ENCODE measurements at places on chromosomes 1 and 21. TPM values are rescaled to one million over a fixed set of nuclear protein-coding genes. Genes with fewer than 3 reads are reported as not detected.

GRCh38 chr1:220876511-220877376, 2.5 kb upstream of the HLX start:
- DNase-seq: no peak

- no peak for DNase-seq
Observed at GRCh38 chr21:43317959-43318358, 109.0 kb downstream of the SIK1 start.

DNA sequence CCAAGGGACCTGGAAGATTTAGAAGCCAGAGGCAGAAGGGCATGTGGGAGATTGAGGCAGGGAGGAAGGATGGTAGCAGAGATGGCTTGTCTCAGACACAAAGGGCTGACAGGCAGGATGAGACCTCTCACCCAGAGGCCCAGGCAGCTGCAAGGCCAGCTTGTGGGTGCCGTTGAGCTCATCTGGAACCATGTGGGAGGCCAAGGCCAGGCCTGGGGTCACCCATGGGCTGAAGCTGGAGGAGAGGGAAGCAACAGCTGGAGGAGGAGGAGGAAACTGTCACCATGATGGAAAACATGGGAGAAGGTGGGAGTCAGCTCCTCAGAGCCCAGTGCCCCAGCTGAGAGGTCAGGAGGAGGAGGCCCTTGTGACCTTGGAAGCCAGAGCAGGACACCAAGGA, 6.4 kb downstream of the CRABP2 start:
- DNase-seq: no peak

DNA sequence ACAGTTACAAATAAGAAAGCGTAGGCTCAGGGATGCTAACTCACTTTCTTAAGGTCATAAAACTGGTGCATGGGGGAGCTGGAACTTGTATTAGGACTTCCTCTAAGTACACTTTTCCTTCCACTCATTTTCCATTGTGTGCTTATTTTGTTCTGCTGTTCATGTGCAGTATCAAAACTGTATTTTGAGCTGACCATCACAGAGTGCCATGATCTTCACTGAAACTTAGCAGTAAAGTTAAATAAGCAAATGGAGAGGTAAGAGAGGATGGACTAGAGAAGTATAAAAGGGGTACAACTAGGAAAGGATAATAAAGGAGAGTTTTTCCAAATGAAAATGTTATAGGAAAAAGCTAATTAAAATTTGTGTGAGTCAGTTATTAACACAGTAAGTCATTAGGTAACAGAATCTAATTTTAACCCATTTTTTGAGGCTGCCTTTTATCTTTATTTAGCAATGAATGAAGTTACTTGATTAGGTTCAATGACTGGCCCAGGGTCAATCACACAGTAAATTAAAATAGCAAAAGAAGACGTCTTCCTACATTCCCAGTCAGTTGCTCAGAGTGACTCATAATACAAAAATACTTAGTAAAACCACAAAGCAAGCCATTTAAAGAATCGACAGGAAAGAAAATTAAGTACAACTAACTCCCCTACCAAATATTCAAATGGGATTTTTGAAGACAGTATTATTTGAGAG, 165.8 kb upstream of the C1orf105 start:
- DNase-seq: no peak

GRCh38 chr1:14970115-14970798, 183.3 kb upstream of the TMEM51 start:
- DNase-seq: peak; percentile 80

DNA sequence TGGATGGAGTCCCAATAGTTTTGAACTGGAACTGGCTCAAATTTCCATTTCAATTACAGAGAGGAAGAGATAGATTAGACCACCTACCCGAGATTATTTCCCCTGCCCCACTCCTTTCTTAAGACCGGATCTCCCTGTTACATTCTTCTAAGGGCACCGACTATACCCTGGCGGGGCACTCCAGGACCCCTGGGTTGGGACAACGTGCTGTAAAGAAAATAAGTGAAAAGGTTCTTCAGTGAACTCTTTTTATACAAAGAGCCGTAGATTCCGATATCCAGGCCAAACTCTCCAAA, 6.7 kb downstream of the NR5A2 start:
- no peak for DNase-seq

DNA sequence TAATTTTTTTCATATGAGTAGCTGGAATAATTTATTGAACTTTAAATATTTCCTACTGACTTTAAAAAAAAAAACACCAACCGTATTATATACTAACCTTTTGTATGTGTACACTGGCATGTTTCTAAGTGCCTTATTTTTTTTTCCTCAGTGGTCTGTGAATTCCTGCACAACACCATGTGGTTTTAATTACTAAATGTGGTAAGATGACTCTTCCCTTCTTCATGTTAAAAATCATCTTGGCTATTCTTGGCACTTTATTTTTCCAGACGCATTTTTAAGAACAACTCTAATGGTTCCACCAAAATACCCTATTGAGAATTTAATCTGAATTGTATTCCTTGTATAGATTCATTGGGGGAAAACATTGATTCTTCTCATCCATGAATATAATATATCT, 28.4 kb downstream of the PPP2R5A start:
- DNase-seq: no peak

DNA sequence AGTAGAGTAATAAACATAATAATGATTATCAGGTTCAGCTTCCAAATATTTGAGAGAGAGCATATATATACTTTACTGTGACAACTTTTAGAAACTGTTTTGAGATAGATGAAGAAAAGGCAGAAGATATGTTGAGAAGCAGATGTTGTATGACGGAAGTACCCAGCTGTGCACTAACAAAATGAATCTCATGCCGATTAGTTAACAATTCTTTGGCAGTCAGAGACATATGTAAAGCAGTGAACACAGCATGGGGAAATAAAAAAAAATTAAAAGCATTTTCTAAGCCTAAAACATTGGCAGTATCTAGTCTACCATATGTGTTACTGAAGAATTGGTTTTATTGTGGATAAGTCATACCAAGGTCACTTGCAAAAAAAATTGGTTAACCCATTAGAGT, 51.8 kb downstream of the MAGI3 start:
- DNase-seq: no peak

DNA sequence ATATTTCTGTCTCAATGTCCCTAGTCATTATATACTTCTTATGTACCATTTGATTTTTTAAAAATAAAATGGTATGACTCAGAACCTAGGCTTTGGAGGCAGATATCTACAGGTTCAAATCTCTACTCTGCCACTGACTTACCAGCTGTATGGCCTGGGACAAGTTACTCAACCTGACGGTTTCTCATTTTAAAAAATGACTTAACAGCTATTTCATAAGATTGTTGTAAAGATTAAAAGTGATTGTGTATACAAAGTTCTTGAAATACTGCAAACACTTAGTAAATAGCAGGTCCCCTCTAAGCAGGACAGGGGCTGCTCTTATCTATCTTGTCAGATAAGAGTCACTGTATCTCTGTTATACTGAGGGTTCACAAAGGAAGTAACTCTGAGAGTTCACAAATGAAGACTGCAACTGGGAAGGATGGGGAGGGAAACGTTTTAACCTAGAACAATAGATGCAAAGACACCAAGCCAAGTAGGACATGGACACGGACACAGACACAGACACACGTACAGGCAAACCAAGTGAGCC, 2.6 kb downstream of the BCAR3 start:
- no peak for DNase-seq

GRCh38 chr1:227073786-227074185, 133.7 kb downstream of the COQ8A start:
- DNase-seq: no peak

- no peak for DNase-seq
Observed at GRCh38 chr1:186985889-186986491, 157.2 kb downstream of the PLA2G4A start.

GRCh38 chr21:37073417-37074196, 553 bp downstream of the TTC3 start:
- DNase-seq: peak; percentile 80

DNA sequence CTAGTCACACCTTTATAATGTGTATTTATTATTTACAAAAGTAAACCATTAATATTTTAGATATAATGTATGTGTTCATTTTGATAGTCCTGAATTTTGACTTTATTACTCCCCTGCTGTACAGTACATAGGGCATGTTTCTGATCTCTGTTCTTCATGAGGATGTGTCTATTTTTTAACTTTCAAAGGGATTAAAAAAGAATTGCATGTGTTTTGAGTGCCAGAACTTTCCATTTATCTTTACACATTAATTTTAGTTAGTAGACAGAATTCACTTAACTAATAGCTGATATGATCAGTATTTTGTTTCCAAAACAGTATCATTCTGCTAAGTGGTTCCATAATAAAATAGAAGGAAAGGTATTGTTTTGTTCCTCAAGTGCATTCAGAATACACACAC, 3.1 kb downstream of the PBX1 start:
- no peak for DNase-seq

DNA sequence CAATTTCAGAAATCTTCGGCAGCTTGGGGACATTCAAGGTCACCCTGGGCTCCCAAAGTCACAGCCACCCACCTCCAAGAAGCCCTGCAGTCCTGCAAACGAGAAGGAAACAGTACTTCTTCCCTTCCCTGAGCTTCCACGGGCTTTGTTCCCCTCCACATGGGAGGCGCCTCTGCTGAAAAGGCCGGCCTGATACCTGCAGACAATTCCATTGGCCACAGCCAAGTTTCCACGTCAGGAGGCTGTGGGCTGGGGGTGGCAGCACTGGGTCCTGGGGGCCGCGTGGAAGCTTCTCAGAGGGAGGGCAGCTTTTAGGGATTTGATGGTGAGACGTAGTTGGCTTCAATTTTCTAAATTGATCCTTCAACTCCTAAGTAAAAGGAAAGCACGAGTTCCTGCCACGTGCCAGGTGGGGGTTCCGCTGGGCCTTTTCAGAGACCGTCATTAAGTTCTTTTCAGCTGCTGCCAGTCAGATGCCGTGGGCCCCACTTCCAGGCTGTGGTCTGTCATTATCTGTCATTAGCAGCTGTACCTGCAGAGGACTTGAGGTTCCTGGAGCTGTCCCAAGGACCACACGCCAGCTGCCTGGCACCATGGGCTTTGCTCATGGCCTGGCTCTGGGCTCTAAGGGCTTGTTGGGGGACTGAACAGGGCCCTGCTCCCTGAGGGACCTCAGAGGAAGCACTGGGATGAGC, 98.7 kb downstream of the CRYAA start:
- DNase-seq: peak; percentile 12

DNA sequence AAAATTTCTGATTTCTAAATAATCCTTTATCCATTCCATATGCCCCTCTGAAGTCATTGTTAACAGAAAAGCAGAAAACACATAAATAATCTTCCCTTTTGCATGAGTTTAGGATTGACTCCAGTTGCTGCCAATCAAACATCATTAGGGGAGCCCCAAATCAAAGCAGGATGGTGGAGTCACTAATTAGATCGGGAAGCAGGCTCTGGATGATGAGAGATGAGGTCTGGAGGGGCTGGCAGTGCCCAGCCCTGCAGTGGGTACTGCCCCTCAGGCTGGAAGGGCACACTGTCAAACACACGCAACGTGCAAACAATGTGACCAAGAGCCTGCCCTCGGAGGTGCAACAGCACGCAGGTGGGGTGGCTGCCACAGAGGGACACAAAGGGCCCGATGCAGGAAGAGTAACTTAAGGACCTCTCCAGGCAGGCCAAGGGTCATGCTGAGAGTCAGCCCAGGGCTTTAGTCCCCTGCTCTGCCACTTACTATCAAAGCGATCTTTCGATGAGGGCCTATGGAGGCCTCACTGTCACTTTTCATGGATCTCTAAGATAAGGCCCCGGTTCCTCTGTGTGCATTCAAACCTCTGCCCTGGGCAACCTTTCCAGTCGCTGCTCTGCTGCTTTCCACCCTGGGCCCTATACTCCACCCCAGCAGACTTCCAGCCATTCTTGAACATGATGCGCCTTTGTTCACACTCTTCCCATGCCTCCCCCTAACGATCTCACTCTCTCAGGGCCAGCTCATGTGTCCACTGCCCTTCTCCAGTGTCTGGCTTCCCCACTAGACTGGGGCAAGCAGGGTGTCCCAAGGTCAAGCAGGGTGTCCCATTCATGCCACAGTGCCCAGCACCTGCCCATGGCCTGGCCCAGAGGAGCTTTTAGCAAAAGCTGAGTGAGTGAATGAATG, 98.9 kb downstream of the DMRTB1 start:
- peak; percentile 16 for DNase-seq

DNA sequence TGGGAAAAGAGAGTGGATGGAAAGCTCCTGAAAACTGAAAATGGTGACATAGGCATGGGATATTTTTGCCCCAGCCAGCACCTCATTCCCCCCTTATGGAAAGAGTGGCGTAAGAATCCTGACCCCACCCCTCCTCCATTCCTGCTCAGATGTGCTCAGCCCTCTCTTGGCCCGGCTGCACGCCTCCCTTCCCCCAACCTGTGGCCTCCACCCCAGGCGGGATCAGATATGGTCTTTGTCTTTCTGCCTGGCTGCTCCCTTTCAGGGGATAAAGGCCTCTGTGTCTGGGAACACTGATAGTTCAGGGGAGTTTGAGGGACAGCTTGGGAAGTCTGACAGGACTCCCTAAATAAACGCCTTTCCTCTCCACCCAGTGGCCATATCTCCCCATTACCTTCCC, 49.8 kb downstream of the KIRREL1 start:
- no peak for DNase-seq

GRCh38 chr1:61082311-61083012, at the start of gene NFIA:
Gene NFIA (plus strand): TSS chr1:61082561.
- peak; percentile 71 for DNase-seq

- DNase-seq: no peak
Observed at GRCh38 chr1:67642629-67643028, 42.4 kb upstream of the GADD45A start.

DNA sequence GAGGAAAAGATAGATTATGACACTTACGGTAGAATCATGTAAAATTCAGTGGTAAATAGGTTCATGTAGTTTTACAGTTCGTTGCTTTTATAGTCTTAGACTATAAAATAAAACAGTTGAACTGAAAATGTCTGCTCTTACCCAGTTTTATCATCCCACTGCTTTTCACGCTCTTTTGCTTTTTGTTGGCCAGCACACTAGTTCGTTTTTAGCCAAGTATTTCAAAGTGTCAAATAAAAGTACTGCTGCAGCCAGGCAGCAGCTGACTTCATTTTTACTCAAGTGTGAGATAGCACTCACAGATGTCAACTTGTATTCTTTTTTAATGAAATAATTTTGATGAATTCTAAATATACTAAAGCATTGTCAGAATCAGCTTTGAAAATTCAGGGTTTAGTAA, 18.5 kb upstream of the BTG3 start:
- no peak for DNase-seq

DNA sequence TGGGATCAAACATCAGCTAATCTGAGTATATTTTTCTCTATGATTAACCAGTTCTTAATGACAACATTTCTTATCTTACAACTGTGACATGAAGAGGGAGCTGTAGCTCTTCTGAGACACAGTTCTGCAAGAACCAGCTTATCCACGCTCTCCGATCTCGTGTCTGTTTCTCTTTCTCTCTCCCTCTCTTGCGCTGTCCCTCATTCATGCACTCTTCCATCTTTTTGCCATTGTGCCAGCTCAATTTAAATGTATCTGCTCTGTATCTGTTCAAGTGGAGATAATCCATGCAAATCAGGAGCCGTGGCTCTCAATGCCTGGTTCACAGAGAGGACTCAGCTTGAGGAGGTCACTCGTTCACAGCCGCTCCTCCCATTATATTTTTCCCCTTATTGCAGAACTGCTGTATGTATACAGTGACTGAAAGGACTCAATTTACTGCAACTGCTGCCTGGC, 494.7 kb upstream of the ADGRL2 start:
- peak; percentile 15 for DNase-seq

FCN3 gene
- total RNA-seq: 0.35 TPM

AVPR1B gene
- total RNA-seq: not detected

RXFP4 gene
- not detected for total RNA-seq

OR6K3 gene
- not detected for total RNA-seq

TMEM82 gene
- not detected for total RNA-seq

LAMC2 gene
- 4.6 TPM for total RNA-seq

ALX3 gene
- 0.38 TPM for total RNA-seq
